ENCODE measurements at places on chromosomes 2 and 18.

GRCh38 chr2:85430752-85431569, 12.4 kb downstream of the SH2D6 start:
- peak; percentile 76 for DNase-seq

GRCh38 chr2:95669441-95669991, 77.7 kb downstream of the TRIM43 start:
- no peak for DNase-seq

DNA sequence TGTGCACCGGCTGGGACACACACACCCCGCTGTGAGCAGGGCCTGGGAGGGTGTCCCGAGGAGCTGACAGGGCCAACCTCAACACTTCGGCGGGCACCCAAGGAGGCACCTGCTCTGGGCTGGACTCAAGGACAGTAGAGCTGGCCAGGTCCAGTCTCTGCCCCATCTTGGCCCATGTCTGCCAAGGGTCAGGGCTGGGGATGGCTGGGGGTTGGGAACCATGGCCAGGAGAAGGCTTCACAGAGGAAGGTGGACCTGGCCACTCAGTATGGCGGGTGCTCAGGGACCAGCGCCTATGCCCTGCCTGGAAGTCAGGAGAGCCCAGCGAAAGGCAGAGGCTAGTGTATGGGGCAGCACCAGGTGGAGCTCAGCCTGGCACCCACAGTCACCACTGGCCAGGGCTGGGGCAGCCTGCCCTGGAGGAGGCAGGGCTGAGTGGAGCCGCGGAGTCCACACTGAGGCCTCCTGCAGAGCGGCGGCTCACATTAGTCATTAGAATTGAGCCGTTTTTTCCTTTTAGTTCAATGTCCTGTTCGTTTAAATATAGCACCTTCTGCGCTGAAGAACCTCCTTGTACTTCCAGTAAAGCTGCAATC, 4.2 kb downstream of the ERFE start:
- no peak for DNase-seq

DNA sequence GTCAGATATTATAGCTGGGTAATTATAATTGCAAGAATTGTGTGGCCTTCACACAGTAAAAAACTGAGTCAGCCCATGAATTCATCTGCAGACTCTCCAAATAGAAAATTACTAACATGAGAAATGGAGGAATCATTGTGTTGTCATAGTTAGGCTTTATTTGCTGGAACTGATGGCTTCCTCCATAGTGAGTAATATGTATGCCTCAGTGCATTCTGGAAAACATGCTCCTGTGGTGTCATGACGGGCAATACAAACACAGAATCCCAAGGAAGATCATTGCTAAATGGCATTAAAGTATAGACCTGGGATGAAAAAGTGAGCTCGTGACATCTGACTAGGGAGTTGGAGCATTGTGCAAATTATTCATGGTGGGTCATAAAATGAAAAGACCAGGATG, 23.6 kb upstream of the NMS start:
- DNase-seq: no peak

GRCh38 chr2:85911814-85912692, 23.3 kb upstream of the ST3GAL5 start:
- DNase-seq: no peak

DNA sequence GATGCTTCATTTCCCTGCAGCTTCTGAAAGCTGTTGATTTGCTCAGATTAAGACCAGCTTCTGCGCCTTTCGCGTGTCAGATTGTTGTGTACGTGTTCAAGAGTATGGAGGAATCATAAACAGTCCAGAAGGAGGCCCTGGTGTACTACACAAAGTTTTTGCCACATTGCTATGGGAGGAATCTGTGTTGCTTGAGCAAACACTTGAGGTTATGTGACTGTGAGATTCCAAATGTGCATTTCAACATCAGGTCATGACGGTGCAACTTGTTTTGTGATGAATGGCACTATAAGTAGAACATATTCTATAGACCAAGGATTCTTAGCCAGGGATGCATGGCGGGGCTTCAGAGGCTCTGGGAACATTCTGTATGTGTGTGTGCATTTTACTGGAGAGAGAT, 35.0 kb downstream of the SRSF7 start:
- no peak for DNase-seq

DNA sequence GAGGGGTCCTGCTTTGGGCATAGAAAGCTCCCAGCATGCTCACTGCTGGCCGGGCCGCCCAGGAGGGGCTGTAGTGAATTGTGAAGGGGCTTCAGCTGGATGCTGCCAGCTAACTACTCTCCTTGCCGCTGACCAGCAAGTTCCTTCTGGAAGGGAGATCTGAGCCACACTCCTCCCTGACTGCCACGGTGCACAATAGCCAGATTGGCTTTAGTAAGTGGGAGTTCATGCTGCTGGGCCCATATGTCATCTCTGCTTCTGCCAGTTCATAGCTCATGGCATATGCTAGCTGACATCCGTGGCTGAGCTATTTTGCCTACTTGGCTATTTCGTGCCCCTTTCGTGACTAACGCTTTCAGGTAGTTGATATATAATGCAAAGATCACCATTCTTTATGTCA, 51.6 kb upstream of the ROCK2 start:
- DNase-seq: no peak

DNA sequence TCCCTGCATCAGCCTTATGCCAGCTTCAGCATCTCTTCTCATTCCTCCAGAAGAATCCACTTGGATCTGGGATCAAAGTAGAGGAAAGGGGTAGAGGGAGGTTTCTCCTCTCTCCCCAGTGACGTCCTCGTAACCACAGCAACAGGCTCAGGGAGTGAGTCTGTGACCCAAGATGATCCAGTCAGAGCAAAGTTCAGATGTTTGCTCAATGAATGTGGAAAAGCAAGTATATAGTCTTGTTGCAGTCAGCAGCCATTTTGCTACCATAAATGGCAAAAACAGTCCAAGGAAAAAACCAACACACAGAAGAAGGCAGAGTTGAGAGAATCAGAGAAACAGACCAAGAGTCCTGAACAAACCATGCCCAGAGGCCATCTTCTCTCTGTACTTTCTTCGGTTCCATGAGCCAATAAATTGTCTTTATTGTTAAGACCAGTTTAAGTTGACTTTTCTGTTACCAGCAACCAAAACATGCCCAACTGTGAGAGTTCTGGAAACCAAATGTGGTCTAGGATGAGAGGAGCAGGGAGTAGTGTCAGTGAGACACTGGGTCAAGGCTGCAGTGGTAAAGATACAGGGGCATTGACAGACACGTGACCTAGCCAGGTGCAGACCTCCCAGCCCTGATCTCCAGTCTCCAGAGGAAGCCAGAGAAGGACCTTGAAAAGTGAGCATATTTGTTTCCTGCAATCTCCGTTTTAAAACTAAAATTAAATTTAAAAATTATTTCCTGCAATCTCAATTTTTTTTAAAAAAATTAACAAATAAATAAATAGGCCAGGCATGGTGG, 3.2 kb upstream of the CXCR1 start:
- DNase-seq: no peak

- no peak for DNase-seq
Measured at GRCh38 chr18:45730832-45731575, 7.0 kb downstream of the SLC14A1 start.

GRCh38 chr2:68807821-68808266, 63.4 kb downstream of the BMP10 start:
- no peak for DNase-seq

- no peak for DNase-seq
Measured at GRCh38 chr2:86054535-86055082, 51.1 kb downstream of the POLR1A start.

- DNase-seq: no peak
Measured at GRCh38 chr2:188122985-188123384, 168.7 kb upstream of the GULP1 start.

- no peak for DNase-seq
Measured at GRCh38 chr2:96345438-96345837, 9.9 kb downstream of the NCAPH start.

DNA sequence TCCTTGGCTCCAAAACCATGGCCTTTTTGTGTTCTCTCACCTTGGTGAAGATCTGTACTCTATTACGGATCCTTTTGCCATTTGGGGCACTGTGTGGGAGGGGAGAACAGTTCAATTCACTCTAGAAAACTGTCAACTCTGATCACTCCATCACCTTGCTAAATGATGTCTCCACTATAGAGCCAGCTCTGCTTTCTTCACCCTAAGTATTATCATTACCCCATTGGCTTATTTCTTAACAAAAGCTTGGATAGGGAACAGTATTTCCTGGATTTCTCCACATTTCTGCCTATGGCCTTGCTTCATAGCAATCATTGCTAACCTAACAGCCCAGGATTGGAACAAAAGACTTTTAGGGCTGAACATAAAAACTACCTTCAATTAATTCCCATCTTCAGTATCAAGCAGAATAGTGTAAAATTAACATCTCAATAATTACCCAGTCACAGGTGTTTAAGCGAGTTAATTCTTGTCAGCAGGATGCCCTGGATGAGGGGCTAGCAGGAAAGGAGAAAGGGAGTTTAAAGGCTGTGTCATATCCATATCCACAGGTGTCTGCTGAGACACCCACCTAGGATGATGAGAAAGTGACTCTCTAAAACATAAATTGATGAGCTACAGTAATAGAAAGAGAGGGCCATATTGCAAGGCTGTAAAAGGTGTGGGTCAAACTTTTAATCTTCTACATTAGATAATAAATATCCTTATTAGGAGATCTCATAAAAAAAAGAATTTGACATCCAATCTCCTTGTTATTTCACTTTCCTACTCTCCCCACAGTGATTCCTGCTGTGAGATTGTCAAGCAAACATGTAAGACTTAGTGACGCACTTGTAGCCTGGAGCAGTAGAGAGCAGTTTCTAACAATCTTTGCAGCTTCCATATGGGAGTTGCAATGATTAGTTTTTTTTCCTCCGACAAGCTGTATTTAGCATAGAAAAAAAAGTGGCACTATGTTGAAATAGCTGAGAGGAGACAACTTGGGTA, 589.5 kb upstream of the NXPH2 start:
- no peak for DNase-seq

DNA sequence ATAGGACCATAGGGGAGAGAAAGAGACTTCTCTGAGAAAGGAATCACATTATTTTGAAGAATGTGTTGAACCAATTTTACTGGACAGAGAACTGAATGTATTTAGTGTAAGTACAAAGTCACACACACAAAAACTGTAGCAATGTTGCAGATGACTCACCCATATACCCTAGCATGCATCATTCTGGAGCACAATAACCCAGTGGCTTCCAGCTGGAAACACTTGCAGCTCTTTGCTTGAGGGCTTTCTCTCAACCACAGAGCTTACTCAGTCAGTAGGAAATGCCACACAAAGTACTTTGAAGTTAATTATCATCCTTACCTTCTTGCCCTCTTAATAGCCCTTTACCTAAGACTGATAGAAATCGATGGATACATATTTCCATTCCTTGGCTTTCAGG, 760.0 kb upstream of the FSHR start:
- no peak for DNase-seq

- no peak for DNase-seq
Measured at GRCh38 chr18:68817584-68817983, 19.7 kb downstream of the CCDC102B start.

GRCh38 chr2:237503201-237503600, 16.1 kb downstream of the MLPH start:
- no peak for DNase-seq

- no peak for DNase-seq
Measured at GRCh38 chr2:241638940-241639339, 1.4 kb downstream of the ATG4B start.

GRCh38 chr18:56152551-56153310, 485.7 kb downstream of the TXNL1 start:
- peak; percentile 21 for DNase-seq

DNA sequence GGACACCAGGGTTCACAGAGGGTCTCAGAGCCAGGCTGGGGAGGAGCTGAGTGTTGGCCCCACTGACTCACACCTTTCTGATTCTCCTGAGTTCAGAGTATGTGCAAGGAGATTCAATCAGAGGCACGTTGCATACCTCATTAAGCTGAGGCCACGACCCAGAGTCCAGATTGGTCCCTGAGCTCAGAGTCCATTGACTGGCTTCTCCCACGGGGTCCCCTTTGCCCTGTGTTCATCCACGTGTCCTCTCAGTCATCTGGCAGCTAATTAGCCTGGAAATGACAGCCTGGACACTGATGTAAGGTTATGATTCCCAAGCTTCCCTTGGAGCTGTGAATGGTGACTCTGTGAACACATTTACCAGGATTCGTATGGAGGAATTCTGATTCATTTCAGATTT, 267.2 kb downstream of the SH3BP4 start:
- no peak for DNase-seq

DNA sequence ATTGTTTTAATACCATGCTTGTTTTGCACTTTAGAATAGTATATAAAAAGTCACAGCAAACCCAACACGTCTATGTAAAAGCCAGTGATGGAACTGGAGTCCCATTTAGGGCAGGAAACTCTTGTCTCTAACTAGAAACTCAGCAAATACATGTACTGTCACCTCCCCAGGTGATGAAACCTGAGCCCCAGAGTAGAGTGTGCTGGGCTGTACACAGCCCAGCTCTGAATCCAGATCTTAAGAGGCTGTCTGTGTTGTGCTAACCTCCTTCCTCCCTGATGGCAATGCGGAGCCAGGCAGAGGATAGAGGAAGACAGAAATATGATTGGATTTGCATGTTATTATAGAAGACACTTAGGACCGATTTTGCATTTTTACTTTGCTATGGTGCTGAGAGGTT, 317.5 kb upstream of the TRIB2 start:
- DNase-seq: no peak

- no peak for DNase-seq
Measured at GRCh38 chr2:168480825-168481585, 24.9 kb downstream of the CERS6 start.

DNA sequence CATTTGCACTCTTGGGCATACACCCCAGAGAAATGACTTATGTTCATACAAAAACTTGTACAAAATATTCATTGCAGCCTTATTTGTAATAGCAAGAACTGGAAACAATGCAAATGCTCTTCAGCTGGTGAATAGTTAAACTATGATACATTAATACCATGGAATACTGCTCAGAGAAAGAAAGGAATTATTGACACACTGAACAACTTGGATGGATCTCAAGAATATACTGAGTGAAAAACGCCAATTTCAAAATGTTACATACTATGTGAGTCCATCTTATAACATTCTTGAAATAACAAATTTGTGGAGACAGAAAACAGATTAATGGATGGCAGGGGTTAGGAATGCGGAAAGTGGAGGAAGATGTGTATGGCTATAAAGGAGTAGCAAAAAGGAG, 17.2 kb downstream of the LNPK start:
- DNase-seq: no peak

- DNase-seq: no peak
Measured at GRCh38 chr18:28032177-28032576, 144.8 kb downstream of the CDH2 start.

DNA sequence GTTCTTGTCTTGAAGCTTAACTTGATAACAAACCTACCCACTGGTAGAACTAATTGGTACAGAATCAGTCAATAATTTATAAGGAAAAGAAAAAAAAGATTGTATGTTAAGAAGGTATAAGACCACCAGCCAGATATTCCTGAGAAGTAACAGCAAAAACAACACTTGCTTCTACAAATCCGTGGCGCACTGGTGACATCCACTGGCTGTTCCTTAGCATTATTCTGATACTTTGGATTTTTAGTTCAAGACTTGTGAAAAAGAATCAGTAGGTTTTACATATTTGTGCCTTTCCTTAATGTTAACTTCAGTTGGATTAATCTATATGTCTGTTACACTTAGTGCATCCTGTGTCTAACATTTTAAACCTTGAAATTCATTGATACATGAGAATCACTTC, 141.8 kb downstream of the GRB14 start:
- peak; percentile 35 for DNase-seq

Measured in NCI-H1436 (cell line).